ENCODE measurements at places on chromosomes 6 and 20.

DNA sequence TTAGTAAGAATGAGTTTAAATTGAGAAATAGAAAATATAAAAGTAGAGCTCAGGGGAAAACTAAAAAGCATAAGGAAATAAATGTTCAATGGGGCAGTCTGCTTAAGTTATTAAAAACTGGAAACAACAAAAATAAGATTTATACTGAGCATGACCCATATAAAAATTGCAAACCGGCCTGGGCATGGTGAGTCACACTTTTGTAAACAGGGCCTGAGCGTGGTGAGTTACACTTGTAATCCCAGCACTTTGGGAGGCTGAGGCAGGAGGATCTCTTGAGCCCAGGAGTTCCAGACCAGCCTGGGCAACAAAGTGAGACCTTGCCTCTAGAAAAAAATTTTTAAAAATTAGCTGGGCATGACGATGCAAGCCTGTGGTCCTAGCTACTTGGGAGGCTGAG is 74.6 kb downstream of the TMEM244 start:
- no peak for DNase-seq

DNA sequence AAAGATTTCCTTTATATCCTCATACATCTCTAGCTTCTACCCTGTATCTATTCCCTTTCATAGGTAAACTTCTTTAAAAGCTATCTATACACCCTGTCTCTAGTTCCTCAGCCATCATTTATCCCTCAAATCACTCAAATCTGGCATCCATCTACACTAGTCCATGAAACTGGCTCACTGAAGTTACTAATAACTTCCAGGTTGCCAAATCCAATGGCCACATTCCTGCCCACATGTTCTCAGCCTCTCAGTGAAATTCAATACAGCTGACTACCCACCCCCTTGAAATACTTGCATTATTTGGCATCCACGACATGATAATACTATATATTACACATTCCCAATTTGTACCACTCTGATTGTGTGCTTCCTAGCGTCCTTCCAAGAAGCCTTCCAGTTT is 8.7 kb downstream of the REPS1 start:
- DNase-seq: no peak

DNA sequence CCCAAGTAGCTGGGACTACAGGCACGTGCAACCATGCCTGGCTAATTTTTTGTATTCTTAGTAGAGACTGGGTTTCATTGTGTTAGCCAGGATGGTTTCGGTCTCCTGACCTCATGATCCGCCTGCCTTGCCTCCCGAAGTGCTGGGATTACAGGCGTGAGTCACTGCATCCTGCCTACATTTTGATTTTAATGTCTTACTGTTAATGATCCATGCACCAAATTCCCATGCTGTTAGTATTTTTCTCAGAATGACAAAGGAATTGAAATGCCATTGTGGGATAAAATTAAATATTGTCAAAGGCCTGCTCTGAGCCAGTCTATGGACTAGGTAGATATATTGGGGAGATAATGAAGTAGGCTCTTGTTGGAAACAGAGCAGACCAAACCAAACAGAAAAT is 28.2 kb downstream of the CBFA2T2 start:
- DNase-seq: no peak

DNA sequence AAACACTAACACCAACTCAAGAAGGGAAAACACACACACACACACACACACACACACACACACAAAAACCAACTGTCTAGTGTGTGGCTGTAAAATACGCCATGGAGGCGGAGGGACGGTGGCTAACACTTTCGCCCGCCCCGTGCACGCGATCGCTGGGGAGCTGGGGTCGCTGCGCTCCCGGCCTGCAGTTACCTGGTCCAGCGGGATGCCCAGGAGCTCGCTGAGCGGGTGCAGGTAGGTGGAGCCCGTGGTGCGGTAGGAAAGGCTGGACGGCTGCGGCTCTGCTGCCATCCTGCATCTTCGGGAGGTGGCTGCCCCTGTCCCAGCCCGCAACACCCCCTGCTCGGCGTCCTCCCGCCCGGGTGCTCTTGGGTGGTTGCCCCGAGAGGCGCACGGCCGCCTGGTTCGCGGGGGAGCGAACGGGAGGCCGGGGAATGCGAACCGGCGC is 303 bp downstream of the MBOAT1 start:
- DNase-seq: peak; percentile 27

DNA sequence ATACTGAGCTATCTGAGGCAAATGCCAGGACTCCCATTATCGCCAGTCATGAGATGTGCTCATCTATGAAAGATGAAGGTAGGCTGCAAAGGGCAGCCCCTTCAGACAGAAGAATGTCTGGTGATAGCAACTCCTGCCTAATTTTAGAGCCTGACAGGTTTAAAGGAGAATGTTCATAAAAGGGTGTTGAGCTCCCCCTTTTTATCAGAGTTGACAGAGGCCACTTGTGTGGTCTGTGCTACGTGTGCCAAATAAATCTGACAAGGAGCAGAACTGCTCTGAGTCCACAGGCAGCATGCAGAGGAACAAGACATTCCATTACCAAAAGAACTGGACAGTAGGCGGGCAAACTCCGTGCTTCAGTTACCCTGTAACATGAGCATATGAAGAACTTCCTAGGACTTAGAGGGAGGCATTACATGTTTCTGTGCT is 101.8 kb downstream of the PREP start:
- no peak for DNase-seq

DNA sequence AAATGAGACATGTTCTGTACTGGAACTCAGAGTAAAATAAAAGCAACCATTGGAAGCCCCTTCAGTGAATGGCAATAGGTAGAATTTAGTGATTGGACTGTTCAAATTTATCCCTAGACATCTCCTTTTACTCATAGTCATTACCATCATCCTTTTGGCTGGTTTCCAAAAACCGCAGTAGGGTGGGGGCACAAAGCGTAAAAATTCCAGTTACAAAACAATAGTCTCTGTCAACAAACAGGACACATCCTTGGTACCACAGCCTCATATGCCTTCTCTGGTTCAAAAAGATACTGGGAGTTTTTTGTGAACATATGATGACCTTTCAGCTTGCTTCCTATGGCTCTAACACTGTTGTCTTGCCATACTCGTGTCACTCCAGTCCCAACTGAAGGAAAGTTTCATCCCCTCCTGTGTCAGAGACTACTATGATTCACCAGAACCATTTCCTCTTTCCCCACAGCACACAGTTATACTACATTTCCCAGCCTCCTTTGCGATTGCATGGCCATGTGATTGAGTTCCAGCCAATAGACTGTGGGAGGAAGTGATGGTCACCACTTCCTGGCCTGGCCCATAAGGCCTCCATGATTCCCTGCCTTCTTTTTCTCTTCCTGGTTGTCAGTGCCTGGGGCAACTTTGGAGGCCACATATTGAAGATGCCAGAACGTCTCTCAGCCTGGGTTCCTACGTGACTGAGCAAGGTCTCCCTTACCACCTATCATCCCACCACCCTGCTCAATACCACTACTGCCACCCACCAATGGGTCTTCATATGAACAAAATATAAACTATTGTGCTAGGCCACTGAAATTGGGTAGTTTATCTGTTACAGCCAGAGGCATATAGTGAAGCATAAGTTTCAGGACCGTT is 162.4 kb downstream of the ID4 start:
- DNase-seq: no peak

- no peak for DNase-seq
Measured at GRCh38 chr6:128598571-128598970, 78.2 kb upstream of the PTPRK start.

GRCh38 chr20:16273812-16274555 is 299.3 kb downstream of the KIF16B start:
- no peak for DNase-seq

DNA sequence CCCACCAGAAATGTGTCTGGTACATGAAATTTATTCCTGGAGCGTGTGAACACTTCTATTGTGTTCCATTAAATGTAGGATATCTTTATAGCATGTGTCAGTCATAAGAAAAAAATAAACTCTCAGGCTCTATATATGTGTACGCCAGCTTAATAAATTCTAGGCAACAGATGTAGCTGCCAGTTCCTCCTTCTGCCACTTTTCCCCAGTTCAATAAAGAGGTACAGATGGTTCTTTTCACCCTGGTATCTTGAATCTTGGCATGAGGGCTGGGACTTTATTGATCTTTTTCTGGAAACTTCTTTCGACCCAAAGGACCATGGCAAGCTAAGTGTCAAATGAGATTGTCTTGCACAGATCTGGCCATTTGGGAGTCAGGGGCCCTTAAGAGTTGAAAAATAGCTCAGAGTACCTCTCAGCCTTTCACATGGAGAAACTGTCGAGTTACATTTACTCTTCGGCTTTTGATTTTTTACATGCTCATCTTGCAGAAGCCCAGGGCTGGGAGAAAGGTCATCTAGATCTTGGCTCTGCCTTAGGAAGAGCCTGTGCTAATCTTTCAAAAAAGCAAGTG is 240.9 kb downstream of the DOK5 start:
- DNase-seq: no peak

GRCh38 chr6:167755461-167755860 is 71.2 kb upstream of the AFDN start:
- no peak for DNase-seq

DNA sequence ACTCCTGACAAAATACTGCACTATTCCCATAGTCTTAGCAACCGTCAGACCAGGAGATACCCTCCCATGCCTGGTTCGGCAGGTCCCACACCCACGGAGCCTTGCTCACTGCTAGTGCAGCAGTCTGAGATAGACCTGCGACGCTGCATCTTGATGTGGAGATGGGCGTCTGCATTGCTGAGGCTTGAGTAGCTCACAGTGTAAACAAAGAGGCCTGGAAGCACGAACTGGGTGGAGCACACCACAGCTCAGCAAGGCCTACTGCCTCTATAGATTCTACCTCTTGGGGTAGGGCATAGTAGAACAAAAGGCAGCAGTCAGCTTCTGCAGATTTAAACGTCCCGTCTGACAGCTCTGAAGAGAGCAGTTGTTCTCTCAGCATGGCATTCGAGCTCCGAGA is 25.4 kb downstream of the TMEM244 start:
- no peak for DNase-seq

DNA sequence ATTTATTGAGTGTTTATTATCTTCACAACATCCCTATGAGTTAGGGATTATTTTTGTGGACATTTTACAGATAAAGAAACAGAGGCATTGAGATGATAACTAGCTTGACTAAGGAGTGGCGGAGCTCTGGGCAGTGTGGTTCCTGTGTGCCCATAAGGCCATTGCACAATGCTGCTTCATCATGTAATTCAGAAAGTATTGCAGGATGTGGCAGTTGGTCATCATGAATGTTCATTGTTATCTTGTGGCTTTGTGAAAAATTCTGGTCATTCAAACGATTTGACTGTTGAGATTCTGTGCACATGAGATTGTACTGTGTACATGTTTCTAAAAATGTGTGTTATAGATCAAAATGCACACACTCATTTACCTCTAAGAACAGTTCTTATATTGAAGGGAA is 150.8 kb downstream of the ESR1 start:
- no peak for DNase-seq

DNA sequence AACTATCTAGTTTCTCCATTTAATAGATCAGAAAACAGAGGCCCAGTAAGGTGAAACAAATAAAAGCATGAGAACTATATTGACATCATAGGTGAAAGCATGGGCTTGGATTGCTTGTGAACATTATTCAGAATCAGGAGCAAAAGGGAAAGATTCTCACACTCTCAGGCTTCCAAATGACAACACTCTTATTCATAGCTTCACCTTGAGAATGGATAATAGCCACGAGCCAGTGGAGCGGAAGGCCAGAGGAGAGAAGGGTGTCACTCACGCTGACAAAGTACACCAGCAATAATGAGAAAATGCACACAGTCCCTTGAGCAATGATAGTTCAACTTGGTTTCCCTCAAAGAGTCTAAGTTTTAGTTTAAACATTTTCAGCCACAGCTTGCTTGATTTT is 339.0 kb downstream of the TPBG start:
- no peak for DNase-seq

DNA sequence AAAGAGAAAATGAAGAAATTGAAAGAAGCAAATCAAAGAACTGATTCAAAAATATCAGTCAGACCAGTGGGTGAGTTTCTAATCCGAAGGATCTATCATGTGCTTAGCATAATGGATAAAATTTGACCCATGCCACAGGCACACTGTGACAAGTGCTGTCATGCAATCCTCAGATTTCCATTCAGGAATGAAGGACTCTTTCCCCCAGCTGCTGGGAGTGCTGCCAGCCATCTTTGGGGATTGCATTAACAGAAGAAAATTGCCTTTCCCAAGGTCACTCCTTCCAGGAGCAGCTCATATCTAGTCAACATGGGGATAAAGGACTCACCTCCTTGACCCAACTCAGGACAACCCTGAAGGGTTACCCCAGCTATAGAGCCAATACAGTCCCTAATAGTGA is 316.7 kb upstream of the TBX18 start:
- DNase-seq: no peak

DNA sequence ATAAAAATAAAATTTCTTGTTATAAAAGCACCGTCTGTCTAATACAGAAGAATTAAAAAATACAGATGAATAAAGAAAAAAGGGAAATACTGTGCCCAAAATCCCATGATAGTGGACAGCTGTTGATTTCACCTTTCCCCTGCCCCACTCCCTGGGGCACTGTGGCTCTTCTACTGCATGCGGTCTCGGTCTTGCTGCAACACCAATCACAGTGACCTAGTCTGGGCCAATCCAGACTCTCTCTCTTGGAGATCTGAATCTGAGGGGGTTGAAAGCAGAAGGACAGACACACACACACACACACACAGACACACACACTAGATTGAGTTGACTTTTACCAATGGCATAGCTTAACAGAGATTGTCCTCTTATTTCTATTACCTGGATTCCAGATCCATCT is 70.5 kb upstream of the FYN start:
- no peak for DNase-seq

GRCh38 chr20:60956194-60956593 is 295.9 kb upstream of the CDH4 start:
- DNase-seq: no peak

- DNase-seq: no peak
Measured at GRCh38 chr20:42406826-42407225, 782.9 kb downstream of the PTPRT start.

- DNase-seq: no peak
Measured at GRCh38 chr6:161021543-161021942, 30.0 kb downstream of the MAP3K4 start.

GRCh38 chr6:12848964-12849808 is 132.6 kb downstream of the PHACTR1 start:
- DNase-seq: no peak

- no peak for DNase-seq
Measured at GRCh38 chr6:35922139-35922554, 1.2 kb upstream of the SRPK1 start.

- DNase-seq: no peak
Measured at GRCh38 chr6:42370323-42370985, 81.3 kb downstream of the TRERF1 start.

- DNase-seq: peak; percentile 84
Measured at GRCh38 chr20:62819494-62820174, 2.8 kb downstream of the COL9A3 start.

- DNase-seq: no peak
Measured at GRCh38 chr6:20631549-20631924, 97.3 kb downstream of the CDKAL1 start.

DNA sequence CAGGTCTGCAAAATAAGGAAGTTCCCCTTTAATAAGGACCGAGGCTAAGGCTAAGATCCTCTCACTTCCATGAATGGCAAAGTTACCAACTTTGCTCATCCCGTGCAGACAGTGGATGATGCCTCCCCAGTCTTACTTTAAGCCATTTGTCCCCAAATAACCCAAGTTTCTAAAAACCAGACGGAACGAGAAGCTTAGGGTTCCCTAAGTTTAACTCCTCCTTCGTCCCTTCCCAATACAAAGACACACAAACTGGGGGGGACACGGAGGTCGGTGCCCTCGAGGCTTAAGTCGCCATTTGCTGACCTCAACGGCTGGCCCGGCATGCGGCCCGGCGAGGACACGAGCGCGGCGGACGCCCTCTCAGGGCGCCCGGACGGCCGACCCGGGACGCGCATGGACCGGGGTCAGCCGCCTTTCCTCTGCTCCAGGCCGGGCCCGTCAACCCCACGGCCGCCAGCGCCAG is 527 bp downstream of the FBXO30 start:
- no peak for DNase-seq

Measured in 8988T (cell line).